Cerebellum (tissue), 4 donors: ENCODE measurements at places on chromosomes 3 and 15. TPM values are rescaled to one million over a fixed set of nuclear protein-coding genes. Genes with fewer than 3 reads are reported as not detected.

FYTTD1 gene
- 44.1 TPM for total RNA-seq

CPA3 gene
- 0.54 TPM for total RNA-seq

SYNPR gene
- 6.1 TPM for total RNA-seq

DNA sequence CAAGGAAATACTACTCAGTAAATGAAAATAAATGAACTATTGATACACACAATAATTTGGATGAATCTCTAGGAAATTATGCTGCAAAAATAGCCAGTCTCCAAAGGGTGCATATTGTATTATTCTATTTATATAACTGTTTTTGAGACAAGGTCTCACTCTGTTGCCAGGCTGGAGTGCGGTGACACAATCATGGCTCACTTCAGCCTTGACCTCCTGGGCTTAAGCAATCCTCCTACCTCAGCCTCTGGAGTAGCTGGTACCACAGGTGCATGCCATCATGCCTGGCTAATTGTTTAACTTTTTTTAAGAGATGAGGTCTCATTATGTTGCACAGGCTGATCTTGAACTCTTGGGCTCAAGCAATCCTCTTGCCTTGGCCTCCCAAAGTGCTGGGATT lies 12.5 kb downstream of the KLHDC8B start:
- no peak for DNase-seq

DNA sequence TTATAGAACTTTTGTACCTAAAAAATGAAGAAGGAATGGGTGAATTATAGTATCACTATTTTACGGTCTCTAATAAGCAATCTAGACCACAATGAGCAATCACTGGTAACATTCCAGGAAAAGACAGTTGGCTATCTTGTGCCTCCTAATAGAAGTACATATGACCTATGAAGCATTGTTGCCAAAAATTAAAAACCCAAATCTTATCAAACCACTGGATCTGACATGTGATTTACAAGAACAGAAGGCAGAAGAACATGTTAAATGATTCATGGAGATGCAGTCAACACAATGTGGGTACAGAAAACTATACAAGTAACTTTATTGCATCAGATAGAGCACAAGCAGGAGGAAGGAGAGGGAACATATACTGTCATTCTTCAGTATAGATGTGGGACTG lies 14.5 kb upstream of the HYKK start:
- no peak for DNase-seq

- DNase-seq: no peak
Observed at GRCh38 chr15:60682115-60682514, 203.2 kb upstream of the ICE2 start.

GRCh38 chr3:134250717-134251220 lies at the start of gene RYK:
RYK (minus strand) TSS chr3:134250859; CDS start chr3:134250654, 205 bp downstream.
- DNase-seq: peak; percentile 89

GRCh38 chr3:71107926-71108325 lies 475.6 kb downstream of the FOXP1 start:
- no peak for DNase-seq
